Natural killer cell treated with Interleukin-12 subunit alpha and Interleukin-12 subunit beta and Interleukin-15 and Interleukin-18, amount 100 ng/mL, for 72 hours (primary cell): ENCODE measurements at places on chromosomes 4 and X. TPM values are rescaled to one million over a fixed set of nuclear protein-coding genes. Genes with fewer than 3 reads are reported as not detected.
A peak's percentile ranks its signal among the peaks of the same experiment; 100 is the strongest.

Gene SPACA5
- not detected for total RNA-seq

- DNase-seq = no peak
Observed at GRCh38 chrX:47579537-47579936, 2.7 kb upstream of the TIMP1 start.

DNA sequence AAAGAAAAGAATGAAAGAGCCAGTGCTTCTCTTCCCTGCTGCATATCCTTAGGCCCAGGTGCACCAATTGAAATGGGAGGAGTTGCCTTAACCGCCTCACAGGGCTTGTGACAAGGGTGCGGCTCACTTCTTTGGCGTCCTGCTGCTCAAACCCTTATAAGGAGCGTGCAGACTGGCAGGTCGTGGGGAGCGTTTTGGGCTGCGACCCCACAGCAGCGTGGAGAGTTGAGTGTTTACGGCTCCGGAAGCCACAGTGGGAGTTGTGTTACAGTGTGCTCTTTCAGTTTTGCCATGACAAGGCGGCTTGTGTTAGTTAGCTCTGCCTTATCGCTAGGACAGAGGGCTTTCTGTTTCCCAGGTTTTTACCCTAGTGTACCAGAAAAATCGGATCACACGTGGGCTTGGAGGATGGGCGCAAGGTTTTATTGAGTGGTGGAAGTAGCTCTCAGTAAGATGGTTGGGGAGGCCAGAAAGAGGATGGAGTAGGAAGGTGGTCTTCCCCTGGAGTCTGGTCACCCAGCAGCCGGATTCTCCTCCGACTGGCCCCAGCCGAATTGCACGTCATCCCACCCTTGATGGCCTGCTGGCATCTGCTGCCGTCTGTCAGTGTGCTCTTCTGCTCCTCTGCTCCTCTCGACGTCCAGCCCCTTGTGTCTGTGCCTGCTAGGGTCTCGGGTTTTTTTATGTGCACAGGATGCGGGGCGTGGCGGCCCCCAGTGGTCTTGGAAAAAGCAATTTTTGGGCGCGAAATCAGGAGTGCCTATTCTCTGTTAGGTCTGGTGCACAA is 718.9 kb downstream of the ARAP2 start:
- DNase-seq = peak; percentile 60

DNA sequence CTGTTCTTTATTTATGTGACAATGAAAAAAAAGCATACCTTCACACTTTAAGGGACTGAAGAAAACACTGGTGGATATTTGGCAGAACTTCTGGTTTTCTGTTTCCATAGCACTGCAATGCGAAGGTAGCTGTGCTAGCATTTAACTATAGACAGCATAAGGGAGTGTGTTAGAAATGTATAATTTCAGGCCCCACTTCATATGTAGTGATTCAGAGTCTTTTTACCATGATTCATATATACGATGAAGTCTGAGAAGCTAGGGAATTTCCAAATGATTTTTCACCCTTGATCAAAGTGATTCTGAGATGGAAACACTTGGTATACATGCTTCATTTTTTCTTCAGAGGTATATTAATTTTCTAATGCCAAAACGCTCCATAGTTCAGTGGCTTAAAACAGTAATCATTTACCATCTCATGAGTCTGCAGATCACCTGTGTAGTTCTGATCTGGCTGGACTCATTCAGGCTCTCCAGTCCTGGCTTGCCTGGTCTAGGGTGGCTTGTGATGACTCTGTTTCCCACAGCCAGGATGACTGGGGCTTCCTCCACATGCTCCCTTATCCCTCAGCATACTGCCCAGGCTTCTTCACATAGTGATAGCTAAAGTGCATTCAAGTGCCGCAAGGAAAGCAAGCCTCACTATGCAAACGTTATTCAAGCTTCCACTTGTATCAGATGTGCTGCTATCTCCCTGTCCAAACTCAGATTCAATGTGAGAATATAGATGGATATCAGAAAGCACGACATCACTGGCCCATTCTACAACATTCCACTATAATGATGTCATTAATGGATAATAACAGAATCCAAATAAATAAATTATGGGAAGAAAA is 790.1 kb downstream of the TECRL start:
- no peak for DNase-seq

DNA sequence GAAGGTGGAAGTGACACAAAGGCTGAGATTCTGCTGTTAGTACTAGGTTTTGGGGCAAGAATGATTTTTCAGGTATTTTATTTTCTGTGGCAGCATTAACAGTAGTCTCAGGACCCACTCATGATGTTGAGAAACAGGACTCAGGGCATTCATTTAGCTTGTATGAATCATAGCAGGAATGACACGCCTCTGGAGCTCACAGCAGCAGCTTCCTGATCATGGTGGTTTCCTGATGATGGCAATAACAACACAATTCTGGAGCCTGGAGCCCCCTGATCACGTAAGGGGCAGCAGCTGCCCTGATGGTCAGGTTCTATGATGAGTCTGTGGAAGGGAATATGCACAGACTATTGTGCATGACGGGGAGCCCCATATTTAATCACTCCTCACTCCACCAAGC is 47.0 kb downstream of the TASL start:
- DNase-seq = no peak

DNA sequence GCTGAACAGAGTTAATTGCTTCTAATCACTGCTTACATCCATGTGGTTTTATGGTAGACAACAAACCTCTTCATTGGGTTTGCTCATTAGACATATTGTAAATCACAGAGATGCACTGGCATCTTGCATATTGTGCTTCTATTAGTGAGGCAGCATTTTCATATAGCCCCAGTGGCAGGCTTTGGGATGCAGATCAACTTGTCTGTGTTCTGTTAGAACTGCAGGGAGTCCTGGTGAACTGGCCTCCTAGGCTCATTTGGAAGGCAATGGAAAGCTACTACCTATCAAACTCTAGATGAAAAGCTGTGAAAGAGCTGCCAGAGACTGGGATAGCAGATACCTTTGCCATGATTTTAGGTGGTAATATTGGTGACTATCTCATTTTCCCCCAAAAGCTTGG is 108.8 kb downstream of the NAA11 start:
- DNase-seq = no peak

- no peak for DNase-seq
Observed at GRCh38 chr4:184335520-184335919, 117.8 kb upstream of the ENPP6 start.

Gene WDR44
- total RNA-seq = 21.6 TPM

- no peak for DNase-seq
Observed at GRCh38 chr4:94507708-94508107, 56.0 kb downstream of the PDLIM5 start.

DNA sequence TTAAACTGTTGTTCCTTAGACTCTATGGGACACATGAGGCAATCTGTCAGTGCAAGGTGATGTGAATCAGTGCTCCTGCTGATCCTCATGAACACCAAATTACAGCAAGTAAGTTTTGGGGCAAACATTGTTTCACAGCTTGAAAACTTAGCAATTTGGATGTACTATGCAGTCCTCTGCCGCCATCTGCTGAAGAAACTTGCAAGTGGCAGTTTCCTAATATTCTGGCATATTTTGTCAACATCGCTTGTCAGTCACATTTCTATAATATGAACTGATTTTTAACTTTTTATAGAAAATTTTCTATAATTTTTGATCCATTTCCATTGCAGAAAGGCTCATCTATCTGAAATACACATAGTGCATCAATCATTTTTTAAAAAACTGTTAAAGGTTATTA is 56.3 kb downstream of the ZAR1 start:
- DNase-seq = no peak

- DNase-seq = no peak
Observed at GRCh38 chrX:13808865-13809264, 8.0 kb downstream of the GPM6B start.
